ENCODE measurements at places on chromosomes 2 and 18.

DNA sequence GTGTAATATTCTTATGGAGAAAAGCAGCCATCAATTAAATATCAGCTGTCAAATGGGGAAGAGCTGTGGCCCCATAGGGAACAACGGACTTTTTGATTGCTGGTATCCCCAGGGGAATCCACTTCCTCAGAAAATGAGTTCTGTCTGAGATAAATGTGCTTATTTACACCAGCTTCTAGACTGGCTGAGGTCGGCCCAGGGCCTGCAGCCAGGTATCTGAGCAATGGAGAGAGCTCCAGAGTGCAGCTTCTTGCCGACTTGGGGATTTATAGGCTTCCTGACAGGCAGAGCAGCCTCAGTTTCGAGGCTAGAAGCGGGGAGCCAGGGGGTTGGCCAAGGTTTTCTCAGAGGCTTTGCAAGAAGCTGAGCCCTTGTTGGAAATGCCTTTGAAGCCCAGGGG is 67.2 kb downstream of the MCFD2 start:
- no peak for DNase-seq

- no peak for DNase-seq
Measured at GRCh38 chr2:208363485-208363884, 43.1 kb upstream of the PTH2R start.

DNA sequence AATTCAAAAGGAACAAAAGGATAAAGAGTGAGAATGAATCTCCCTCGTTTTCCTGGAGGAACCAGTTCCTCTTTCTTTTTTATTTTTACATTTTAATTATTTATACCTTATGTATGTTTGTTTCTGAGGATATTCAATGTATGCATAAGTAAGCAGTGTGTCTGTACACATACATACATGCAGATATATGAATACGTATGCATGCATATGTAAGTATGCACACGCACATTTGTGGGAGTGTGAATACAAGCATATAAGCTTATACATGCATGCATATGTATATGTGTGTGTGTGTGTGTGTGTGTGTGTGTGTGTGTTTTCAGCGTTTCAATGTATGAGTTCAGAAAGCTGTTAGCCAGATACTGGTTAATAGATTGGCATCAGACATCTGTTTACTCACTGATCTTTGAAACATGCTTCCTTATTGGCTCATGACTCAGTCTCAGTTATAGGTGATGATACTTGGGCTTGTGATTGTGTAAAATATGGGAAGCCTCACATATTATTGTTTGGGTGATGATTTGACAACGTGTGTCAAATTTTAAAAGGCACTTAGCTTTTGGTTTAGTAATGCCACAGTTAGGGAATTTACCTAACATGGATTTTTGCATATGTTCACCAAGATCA is 279.7 kb upstream of the TRIB2 start:
- DNase-seq = no peak

- DNase-seq = no peak
Measured at GRCh38 chr18:58611395-58612131, 17.3 kb downstream of the ALPK2 start.

Data from left hindlimb (tissue), 1 donor.